ENCODE measurements at places on chromosomes 16 and 17.
A peak's percentile ranks its signal among the peaks of the same experiment; 100 is the strongest.

- no peak for DNase-seq
Measured at GRCh38 chr17:66268247-66268927, 34.0 kb upstream of the PRKCA start.

GRCh38 chr17:19305761-19306159 is 56.8 kb downstream of the B9D1 start:
- no peak for DNase-seq

DNA sequence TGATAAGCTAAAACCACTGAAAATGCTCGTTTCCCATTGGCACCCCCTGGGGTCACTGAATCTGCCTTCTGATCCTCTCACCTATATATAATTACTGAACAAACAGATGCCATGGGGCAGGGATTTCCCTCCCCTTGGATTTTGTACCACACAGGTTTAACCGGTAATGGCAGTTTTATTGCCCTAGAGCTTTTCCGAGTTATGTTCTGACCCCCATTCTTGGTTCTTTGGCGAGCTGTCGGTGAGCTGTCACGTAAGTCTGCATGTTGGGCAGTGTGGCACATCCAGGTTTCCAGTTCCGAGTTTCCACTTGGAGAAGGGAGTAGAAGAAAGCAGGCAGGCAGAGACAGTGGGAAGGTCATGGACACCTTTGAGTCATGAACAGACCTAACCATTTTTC is 7.1 kb downstream of the TMEM97 start:
- DNase-seq, result no peak

- DNase-seq, result peak; percentile 39
Measured at GRCh38 chr16:68776821-68777485, 39.9 kb downstream of the CDH1 start.

- no peak for DNase-seq
Measured at GRCh38 chr16:1912215-1912543, 6.0 kb downstream of the HS3ST6 start.

DNA sequence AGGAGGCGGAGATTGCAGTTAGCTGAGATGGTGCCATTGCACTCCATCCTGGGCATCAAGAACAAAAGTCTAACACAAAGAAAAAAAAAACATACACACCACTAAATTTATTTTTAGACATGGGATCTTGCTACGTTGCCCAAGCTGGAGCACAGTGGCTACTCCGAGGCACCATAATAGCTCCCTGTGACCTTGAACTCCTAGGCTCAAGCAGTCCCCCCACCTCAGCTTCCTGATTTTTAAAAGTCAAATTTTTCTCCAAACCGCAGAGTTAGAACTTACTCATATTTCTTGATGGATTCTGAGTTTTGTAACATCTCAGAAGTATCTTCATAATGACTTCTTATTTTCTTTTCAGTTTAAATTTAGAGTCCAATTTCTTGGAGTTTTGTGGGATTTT is 3.4 kb downstream of the CMTM4 start:
- no peak for DNase-seq

DNA sequence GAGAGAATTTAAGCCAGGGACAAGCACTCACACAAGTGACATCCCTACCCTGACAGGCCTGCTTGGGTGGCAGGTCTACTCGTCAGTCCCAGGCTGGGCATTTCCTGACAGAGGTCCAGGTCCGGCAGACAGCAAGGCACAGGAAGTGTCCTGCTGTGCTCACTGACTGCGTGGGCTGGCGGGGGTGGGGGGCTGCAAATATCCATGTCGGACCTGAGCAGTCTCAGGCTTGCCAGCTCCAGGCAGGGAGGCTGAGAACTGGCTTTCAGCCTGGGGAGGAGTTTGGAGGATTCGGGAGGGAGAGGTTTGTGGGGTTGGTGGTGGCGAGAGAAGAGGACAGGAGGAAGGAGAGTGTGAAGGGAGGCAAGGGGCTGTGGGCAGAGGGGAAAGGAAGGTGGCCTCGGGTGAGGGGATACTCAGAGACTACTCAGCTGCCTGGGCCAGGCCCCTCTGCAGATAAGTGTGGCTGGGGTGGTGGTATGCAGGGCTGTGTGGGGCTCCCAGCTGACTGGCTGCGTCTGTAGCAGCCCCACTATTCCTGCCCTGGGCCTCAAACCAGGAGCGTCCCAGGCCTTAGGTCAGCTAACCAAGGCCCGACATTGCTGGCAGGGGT is 7.8 kb downstream of the HIC1 start:
- DNase-seq, result no peak

DNA sequence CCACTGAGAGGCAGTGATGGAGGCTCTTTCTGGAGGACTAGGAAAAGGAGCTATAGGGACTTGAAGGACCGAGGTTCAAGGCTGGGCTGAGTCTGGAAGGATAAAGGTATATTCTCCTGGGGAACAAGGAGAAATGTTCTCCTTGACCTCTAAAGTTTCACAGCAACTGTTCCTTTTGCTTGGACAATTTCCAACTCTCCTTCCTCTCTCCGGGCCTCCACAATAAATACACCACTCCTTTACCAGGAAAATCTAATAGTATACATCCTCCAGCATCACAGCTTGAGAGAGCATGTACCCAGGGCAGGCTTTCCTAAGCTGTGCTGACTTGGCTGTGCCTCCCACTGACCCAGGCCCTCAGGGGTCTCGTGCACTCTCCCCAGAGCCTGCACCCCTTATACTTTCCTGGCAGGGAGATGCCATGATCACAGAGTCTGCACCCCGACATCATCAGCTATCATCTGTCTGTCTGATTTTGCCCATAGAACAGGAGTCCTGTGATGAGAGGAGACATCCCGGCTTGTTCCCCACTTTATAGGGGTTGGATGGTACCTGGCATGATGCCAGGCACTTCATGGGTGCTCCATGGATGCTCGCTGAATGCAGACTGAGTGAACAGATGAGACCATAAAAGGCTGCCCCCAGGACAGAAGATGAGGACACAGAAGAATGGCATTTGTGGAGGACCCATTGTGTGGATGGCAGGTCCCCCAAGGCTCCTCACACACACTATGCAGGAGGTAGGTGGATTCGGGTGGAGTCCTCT is 582.6 kb upstream of the CDH5 start:
- no peak for DNase-seq

- DNase-seq, result no peak
Measured at GRCh38 chr17:15926039-15926740, 18.7 kb upstream of the ADORA2B start.

- DNase-seq, result no peak
Measured at GRCh38 chr17:74838274-74838673, 21.4 kb downstream of the GRIN2C start.

GRCh38 chr16:982145-983043 is 824 bp downstream of the SOX8 start:
- no peak for DNase-seq
